ENCODE measurements at places on chromosomes 6 and 20.

GRCh38 chr6:56364827-56365339 lies 117.5 kb upstream of the COL21A1 start:
- no peak for DNase-seq

- no peak for DNase-seq
These were observed 100.9 kb upstream of the PRDM1 start for GRCh38 chr6:105985098-105985815.

DNA sequence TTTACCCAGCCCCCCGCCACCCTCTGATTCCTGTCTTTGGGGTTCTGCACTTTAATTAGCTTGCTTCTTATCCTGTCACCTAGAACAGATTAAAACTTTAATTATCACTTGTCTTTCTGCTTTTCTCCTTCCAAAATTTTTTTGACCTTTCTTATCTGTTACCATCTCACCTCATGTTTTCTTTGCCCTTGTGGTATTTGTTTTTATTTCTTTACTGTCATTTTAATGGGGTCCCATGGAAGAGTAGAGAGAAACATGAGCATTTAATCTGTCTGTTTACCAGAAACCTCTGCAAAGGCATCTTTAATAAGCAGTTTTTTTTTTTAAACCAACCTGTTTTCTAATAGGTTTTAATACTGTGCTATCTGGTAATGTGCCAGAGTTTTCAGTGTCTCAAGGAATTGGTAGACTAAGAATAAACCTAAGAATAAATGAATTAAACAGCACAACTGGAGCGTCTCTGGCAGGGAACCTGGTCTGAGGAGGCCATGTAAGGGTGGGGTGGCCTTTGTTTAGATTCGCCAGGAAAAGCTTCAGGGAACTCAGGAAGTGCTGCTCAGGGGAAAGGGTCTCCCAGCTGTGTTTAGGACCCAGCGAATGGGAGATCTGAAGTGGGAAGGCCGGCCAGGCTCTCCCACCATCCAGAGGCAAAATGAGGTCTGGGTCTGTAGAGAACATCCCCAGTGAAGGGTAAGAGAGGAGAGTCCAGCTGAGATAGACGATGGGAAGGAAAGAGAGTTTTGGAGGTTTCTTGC lies 69.8 kb downstream of the ARID1B start:
- DNase-seq, result no peak

DNA sequence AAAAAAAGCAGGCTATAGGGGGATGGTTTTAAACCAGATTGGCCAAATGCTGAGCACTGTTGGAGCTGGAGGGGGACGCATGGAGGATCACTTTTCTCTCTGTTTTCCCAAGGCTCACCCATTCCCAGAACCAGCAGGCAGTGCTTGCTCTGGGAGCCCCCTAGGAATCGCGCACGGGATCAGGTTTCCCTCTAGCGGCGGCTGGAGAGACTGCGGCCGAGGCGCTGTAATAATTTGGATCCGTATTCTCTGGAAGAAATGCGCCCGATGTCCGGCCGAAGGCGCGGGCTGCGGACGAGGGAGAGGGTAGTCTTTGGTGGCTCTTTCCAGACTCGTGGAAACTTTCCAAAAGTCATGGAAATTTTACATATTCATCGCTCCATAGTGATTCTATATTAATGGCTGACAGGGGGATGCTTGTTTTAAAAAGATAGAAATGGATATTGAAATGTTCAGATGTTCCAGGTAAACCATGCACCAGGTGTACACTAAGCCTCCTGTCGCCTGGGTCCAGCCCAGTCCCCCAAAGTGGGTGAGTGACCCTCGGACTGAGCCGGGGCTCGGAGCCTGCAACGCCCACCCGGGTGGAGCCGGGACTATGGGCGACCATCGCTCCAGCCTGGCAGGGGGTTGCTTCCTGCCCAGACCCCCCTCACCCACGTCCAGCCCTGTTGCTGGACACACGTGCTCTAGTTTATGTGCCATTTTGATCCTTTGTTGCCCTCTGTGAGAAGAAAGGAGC lies 78.7 kb upstream of the PHACTR3 start:
- no peak for DNase-seq

- no peak for DNase-seq
These were observed 116.2 kb upstream of the SYNDIG1 start for GRCh38 chr20:24353135-24353690.
